Uterus (tissue), 4 donors: ENCODE measurements at places on chromosomes 7 and 10. TPM values are rescaled to one million over a fixed set of nuclear protein-coding genes. Genes with fewer than 3 reads are reported as not detected.
A peak's percentile ranks its signal among the peaks of the same experiment; 100 is the strongest.

Gene RHEB
- total RNA-seq = 135 TPM

Gene GBX1
- not detected for total RNA-seq

Gene PKD1L1
- total RNA-seq = under 0.01 TPM

Gene FAM25C
- not detected for total RNA-seq

DNA sequence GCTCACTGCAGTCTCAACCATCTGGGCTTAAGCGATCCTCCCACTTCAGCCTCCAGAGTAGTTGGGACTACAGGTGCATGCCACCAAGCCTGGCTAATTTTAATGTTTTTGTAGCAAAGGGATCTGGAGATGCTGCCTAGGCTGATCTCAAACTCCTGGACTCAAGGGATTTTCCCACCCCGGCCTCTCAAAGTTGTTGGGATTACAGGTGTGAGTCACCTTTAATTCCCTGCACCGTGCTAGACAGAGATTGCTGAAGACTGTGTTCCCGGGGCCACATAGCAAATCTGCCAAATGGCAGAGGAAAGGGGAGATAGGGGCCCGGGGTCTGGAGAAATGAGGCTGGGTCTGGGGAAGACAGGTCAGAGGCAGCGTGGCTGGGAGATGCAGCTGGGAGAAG lies 20.6 kb upstream of the PSMG3 start:
- no peak overlapping the region for H3K4me3 ChIP-seq
- no peaks in the 10 kb centered on the region for H3K27me3 ChIP-seq
- no peaks in the 10 kb centered on the region for H3K36me3 ChIP-seq
- no peak overlapping the region for H3K27ac ChIP-seq

GRCh38 chr10:90779548-90779947 lies 78.3 kb downstream of the HTR7 start:
- no peaks in the 10 kb centered on the region for H3K36me3 ChIP-seq
- H3K4me3 ChIP-seq = no peak overlapping the region
- H3K27ac ChIP-seq = no peak overlapping the region
- DNase-seq = no peak

- H3K4me1 ChIP-seq = no peaks in the 10 kb centered on the region
- H3K27me3 ChIP-seq = no peaks in the 10 kb centered on the region
- H3K27ac ChIP-seq = peak overlapping the region; percentile 43
- no peaks in the 10 kb centered on the region for H3K36me3 ChIP-seq
Measured at GRCh38 chr7:105838627-105839231, 37.7 kb downstream of the ATXN7L1 start.

DNA sequence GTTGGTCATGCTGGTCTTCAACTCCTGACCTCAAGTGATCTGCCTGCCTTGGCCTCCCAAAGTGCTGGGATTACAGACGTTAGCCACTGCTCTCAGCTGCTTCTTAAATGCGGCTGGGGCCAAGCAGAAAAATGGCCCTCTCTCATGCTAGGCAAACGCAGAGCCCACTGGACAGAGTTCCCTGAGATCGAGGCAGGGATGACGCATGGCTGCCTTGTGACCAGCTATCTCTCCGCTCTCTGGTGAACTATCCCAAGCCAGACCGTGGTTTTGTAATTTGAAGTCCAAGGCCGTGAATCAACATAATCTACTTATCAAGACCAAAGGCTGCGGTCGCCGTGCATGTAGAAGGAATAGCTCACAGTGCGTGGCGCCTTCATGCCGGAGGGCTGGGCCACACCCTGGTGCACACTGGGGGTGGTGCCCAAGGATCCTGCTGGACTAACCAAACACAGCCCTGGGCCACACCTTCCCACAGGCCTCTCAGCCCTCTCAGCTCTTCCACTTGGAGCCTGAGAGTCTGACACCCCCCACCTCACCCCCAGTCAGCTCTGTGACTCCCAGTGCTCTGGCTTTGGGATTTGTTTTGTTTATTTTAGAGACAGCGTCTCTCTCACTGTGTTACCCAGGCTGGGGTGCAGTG lies 88.1 kb upstream of the CUX1 start:
- no peak overlapping the region for H3K27ac ChIP-seq
- H3K4me1 ChIP-seq = no peaks in the 10 kb centered on the region
- no peaks in the 10 kb centered on the region for H3K27me3 ChIP-seq
- no peak for DNase-seq
- no peak overlapping the region for H3K4me3 ChIP-seq
- H3K36me3 ChIP-seq = no peaks in the 10 kb centered on the region
